Cerebellar cortex (tissue), 1 donor: ENCODE measurements at places on chromosomes 6 and 20.

- DNase-seq = no peak
Measured at GRCh38 chr20:23161244-23161891, 75.2 kb upstream of the CD93 start.

- DNase-seq = no peak
Measured at GRCh38 chr6:164947164-164947563, 362.2 kb downstream of the C6orf118 start.

DNA sequence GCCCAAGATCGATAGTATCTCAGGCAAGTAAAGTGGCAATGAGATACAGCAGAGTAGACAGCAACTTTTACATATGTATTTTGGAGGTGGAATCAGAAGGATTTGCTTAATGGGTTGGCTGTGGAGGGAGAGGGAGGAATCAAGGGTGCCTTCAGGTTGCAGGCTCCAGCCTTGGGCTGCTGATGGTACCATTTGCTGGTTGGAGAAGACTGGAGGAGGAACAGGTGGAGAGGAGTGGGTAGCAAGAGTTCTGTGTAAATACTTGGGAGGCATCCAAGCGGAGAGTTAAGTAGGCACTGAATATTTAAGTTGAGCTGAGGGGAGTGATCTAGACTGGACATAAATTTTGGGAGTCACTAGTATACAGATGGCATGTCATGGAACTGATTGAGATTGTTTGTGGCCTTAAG is 5.2 kb downstream of the BICRAL start:
- peak; percentile 28 for DNase-seq

DNA sequence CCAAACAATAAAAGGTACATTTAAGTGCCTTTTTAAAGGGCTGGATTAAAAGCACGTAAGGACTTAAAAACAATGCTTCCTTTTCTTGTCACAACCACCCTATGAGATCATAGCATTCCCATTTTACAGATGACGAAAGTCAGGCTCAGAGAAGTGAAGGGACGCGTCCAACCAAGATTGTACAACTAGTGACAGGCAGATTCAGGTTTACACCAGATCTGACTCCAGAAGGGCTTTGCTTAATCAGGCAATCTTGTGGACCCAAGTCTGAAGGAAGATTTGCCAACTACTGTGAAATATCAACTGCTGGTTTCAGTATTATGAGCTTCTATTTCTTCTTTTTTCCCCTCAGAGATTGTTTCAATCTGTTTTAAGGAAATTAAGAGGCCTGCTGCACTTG is 877 bp downstream of the ENPP4 start:
- DNase-seq = no peak

DNA sequence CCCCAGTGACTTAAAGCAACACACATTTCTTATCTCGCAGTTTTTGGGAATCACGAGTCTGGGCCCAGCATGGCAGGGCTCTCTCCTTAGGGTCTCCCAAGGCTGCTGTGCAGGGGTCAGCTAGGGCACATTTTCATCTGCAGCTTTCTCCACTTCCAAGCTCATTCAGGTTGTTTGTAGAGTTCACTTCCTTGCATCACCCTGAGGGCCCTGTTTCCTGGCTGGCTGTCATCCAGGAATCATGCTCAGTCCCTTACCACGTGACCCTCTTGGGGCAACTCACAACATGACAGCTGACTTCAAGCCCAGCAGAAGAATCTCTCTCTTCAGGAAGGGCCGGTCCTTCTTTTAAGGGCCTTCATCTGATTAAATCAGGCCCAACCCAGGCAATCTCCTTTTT is 21.3 kb downstream of the SNAP25 start:
- DNase-seq = peak; percentile 50

DNA sequence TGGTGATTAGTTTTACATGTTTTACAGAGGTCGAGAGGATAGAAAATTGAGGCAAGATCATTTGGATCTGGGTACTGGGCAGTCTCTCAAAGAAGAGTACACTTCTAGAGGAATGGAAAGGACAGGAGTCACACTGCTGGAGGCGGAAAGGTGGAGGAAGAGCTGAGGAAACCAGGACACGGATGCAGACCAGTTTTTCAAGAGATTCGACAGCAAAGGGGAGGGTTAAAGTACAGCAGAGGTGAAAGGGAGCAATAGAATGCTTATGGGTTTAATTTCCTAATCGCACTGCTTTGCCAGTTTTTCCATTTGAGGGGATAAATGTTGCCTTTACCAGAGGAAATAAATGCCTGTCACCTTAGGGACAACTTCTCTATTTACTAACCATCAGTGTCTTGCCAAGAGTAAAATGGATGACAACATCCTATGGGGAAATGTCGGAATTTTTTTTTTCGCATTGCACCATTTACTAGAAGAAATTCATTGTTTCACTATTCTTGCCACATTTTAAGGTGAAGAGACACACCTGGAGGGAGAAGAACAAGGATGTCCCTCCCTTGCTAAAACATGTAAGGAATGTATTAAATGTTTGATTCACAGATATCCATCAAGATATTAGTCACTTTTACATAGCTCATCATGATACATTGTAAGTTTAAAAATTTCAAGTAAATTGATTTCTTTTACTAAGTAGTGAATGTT is 226.6 kb downstream of the COL12A1 start:
- DNase-seq = no peak

GRCh38 chr6:84696166-84696565 is 68.2 kb downstream of the TBX18 start:
- DNase-seq = no peak

DNA sequence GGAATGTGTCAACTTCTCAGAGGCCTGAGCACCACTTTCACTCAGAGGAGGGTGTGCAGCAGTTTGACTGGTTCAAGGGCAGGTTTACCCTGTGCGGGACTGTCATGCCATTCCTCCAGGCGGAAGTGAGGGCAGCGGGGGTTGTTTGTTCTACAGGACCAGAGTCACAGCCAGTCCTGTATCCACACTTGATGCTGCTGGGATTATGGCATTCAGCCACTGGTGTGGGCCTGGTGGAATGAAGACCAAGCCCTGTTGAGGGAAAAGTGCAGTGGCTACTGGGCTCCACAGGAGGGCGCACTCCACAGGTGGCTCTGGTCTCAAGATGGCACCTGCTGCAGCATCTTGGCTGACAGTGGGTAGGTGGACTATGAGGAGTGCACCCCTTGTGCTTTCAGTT is 14.8 kb downstream of the SEMG2 start:
- DNase-seq = peak; percentile 8

- DNase-seq = no peak
Measured at GRCh38 chr6:13712599-13712898, 914 bp upstream of the RANBP9 start.

- DNase-seq = no peak
Measured at GRCh38 chr20:8474027-8474668, 342.1 kb downstream of the PLCB1 start.

GRCh38 chr6:2165286-2165685 is 80.1 kb downstream of the GMDS start:
- DNase-seq = peak; percentile 46

DNA sequence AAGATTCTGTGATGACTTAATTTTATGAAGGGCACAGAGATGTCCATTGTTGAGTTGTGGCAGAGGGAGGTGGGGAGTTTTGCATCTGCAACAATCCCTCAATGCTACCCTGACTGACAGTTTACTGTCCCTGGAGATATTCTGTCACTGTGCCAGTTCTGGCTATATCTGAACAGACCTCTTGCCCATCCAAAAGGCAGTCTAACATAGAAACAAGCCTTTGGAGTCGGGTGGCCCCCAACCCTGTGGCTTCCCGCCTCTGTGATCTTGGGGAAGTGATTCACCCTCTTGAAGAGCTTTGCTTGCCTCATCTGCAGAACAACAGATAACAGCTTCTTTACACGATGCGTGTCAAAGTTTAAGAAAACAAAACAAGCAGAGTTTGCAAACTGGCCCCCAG is 3.8 kb upstream of the E2F1 start:
- no peak for DNase-seq

DNA sequence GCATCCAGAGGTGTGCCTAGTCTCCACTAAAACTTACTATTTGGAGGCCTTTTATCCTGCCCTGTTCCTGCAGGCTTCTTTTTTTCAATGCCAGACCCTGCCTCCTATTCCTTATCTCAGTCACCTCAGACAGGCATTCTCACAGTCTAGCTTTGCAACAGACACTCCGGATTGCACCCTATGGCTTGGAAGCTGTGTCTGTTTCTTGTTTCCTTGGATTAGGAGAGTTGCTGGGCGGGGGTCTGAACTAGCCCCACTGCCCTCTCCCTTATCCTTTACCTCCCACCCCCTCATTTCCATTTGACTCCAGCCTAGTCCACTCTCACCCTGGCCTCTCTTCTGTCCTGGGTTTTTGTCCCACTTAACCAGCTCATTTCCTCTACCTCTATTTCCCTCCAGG is 228.1 kb upstream of the CITED2 start:
- DNase-seq = no peak

GRCh38 chr6:64326939-64327338 is 691.3 kb downstream of the PHF3 start:
- DNase-seq = no peak

DNA sequence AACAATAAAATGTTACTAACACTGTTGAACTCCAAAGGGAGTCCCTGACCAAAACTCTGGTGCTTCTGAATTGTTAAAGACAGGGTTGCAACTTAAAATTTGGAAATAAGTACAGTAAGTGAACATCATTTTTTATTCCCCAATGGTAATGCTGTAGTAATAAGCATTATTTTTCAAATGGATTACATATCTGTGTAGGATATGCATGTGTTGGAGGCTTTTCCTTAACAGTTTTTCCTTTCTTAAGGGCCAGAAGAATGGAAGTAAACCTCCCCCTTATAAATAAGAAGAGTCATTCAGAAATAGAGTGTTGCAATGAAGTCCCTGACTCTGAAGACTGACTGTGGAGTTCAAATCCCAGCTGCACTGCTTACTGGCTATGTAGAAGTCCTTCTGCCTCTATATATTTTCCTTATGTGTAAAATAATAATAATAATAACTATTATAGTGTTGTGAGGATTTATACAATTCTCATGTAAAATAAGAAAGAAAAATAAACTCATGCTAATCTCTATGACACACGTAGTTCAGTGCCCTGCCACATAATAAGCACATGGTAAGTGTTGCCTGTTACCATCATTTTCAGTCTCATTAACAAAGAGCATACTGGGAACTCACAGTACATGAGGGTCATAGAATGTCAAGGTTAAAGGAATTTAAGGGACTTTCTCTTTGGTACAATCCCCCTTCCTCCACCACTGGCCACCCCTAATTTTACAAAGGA is 129.8 kb upstream of the SMLR1 start:
- DNase-seq = no peak

- DNase-seq = no peak
Measured at GRCh38 chr20:49336786-49337185, 58.9 kb upstream of the ZNFX1 start.

- no peak for DNase-seq
Measured at GRCh38 chr6:165877773-165878172, 214.7 kb upstream of the PDE10A start.

- DNase-seq = peak; percentile 54
Measured at GRCh38 chr6:157830354-157831017, 7.4 kb downstream of the SNX9 start.

DNA sequence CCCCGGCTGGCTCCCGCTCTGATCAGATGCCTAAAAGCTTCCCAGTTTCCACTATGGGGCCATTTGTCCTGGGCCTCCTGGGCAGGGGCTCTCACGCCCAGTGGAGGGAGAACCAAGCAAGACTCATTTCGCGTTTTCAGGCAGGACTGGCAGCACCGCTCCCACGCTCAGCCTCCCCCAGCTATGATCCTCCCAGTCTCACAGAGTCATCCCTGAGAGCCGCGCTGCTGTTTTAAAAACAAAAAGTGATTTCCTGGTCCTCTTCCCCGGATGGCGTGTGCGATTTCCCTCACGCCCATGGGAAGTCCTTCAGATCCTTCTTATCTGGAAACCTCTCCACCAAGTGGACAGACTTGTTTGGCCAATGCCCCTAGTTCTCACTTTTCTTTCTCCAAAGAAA is at the start of gene ADGRF5:
Gene ADGRF5 (minus strand): TSS at position 208 of the 400 bp plus-strand sequence. CDS start 15,176 bp downstream, outside the sequence.
- no peak for DNase-seq

DNA sequence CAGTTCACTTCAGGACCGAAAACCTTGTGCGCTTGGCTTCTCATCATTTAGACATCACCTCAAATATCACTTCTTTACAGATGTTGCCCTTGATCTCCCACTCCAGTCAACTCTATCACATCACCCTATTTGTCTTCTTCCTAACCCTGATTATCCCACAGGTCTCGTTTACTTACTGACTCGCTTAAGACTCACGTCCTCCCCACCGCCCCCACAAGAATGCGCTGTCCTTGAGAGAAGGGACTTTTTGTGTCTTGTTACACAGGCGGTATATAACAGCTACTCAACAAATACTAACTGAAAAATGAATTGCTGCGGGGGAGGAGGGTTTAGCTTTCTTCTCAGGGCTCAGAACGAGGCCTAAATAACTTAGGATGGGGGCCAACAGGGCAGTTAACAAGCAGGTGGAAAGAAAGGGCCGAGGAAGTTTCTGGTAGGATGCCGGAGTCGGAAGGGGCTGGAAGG is 527 bp downstream of the TOMM34 start:
- DNase-seq = peak; percentile 32

GRCh38 chr6:147508042-147508865 is at the start of gene SAMD5:
SAMD5 (plus strand) TSS chr6:147508690; CDS start chr6:147508929, 239 bp downstream.
- DNase-seq = peak; percentile 11

GRCh38 chr20:32483351-32484224 is 101.5 kb downstream of the NOL4L start:
- DNase-seq = peak; percentile 40

DNA sequence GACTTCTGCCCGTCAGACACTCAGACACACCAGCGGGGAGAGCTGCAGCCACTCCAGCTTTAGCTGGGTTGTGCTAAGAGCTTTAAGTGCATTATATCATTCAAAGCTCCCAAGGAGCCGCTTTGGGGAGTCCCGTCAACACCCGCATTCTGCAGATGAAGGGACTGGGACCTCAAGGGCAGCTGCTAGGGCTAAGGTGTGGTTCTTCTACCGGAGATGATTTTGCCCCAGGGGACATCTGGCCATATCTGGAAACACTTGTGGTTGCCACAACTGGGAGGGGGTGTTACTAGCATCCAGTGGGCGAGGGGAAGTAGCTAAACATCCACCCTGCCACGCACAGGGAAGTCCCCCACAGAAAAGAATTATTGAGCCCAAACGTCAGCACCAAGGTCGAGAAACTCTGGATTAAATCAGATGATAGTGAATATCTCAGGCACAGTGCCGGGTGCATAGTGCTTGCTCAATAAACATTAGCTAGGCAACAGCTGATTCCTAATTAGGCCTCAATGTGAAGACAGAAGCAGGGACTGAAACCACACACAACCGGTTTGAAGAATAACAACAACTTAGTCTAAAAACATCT is 29.6 kb downstream of the PMEPA1 start:
- DNase-seq = no peak

- DNase-seq = no peak
Measured at GRCh38 chr6:23929201-23929600, 196.8 kb upstream of the NRSN1 start.

- DNase-seq = peak; percentile 61
Measured at GRCh38 chr6:90369024-90369519, 72.4 kb upstream of the BACH2 start.
